Effector CD8-positive, alpha-beta T cell (primary cell): ENCODE measurements at places on chromosomes 1 and 21.

DNA sequence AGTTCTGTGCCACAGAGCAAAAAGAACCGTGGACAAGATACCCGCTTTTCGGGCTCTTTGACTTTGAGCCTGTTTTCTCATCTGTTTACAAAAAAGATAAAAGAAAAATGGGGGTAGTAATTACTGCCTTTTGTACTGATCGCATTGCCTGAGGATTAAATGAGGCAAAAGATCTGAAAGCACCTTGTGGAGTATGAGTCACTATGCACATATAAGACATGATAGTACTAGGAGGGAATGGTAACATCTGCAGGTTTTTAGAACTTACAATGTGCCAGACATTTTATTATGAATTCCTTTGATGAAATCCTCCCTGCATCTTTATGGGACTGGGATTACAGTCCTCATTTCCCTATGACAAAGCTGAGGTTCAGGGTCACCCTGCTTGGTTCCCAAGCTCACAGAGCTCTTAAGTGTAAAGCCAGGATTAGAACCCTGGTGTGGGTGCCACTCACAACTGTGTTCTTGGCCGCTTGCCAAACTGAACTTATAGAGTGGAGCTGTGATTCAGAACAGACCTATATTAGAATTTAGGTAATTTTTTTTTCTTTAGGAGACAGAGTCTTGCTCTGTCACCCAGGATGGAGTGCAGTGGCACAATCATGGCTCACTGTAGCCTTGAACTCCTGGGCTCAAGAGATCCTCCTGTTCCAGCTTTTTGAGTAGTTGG lies 1.8 kb downstream of the DISC1 start:
- peak; percentile 24 for DNase-seq

DNA sequence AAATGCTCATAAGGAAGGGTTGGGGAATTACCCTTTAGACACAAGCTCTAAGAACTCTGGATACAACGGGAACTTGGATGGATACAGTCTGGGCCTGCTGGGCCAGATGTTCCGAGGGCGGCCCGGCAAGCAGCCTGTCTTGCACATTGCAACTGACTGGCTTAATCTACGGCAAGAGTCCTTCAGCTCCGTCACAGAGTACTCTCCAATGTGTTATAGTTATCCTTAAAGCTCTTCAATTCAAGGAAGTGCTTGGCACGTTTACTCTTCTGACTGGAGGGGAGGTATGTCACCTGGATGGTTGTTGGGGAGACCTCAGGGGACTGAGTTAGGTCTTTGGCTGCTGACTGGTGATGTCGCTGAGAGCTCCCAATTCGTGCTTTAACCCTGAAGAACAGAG lies 1.1 kb upstream of the CFAP141 start:
- DNase-seq, result no peak

DNA sequence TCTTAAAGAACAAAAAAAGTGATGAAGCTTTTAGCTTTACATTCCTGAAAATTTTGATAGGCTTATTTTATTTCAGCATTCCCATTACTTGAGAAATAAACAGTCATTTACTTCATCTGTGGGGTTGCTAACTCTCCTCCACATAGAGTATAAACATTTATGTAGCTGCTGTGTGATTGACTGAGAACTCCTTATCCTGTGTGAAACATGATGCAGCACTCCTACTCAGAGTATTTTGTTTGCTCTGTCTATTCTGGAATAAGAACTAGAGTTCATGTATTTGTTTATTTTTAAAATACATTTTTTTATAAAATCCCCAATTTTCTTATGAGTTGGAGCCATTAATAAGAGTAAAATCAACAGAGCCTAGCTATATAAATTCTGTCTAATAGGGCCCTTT lies 318.7 kb upstream of the SPAG17 start:
- no peak for DNase-seq

GRCh38 chr1:168136709-168137514 lies at the start of gene GPR161:
Gene GPR161, minus strand, starts transcription at chr1:168136930. Its CDS starts 32,080 bp downstream, at chr1:168104850.
- no peak for DNase-seq

GRCh38 chr1:109768820-109769219 lies 5.1 kb upstream of the EPS8L3 start:
- no peak for DNase-seq

DNA sequence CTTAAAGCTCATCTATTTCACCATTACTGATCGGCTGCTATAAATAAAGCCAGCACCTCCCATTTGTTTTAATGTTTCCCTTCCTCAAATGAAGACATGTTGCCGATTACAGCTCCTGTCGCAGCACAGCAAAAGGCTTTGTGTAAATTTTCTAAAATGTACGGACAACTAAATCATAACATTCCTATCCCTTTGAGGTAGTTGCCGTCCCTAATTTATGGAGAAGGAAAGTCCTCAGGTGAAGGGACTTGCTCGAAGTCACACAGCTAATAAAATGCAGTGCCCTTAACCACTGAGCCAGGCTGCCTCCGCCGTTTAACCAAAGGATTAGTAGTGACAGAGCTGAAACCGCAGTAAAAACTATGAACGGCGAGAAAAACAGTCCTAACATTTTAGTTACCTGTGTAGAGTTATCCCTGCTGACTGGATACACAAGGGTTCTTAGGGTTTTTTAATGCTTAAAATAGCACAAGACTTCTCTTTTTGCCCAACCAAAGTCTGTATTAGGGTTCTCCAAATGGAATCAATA lies 871 bp downstream of the PINK1 start:
- no peak for DNase-seq

DNA sequence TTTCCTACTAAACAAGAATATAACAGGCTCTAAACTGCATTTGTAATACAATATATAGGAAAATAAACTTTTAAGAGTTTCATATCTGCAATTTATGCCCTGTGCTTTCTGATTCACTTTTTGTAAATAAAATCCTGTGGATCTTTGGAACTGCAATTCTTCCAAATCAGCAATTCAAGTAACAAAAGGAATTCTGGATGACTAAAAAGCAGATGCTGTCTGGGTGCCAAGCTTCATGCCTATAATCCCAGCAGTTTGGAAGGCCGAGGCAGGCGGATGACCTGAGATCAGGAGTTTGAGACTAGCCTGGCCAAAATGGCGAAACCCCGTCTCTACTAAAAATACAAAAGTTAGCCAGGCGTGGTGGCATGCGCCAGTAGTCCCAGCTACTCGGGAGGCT lies 6.3 kb downstream of the NME7 start:
- DNase-seq, result no peak
